Endothelial cell of umbilical vein (primary cell): ENCODE measurements at places on chromosomes 13 and 19. TPM values are rescaled to one million over a fixed set of nuclear protein-coding genes. Genes with fewer than 3 reads are reported as not detected.

- no peak for DNase-seq
Measured at GRCh38 chr13:66634384-66634783, 595.8 kb downstream of the PCDH9 start.

CRB3 gene
- total RNA-seq: not detected in 2 replicates

DNA sequence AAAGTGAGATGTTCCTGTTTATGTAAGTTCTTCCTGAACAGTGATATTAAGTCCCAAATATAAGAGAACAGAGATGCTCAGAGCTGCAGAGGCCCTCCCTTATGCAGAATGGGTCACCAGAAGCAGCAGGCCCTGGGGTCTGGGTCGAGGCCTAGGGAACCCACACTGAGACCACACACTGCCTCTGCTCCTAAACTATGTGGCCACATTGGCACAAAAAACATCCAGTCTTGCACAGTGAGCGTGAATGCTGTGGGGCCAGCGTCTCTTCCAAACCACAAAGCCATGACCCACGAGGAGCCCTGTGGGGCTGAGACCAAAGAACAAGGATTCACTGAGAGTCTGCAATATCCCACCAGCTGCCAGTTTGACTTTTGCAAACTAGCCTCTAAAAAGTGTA lies 23.6 kb downstream of the PROZ start:
- no peak for DNase-seq

VSTM2B gene
- total RNA-seq: not detected in 2 replicates

GPC5 gene
- 0.97 and 1.7 TPM in 2 replicates for total RNA-seq

DNA sequence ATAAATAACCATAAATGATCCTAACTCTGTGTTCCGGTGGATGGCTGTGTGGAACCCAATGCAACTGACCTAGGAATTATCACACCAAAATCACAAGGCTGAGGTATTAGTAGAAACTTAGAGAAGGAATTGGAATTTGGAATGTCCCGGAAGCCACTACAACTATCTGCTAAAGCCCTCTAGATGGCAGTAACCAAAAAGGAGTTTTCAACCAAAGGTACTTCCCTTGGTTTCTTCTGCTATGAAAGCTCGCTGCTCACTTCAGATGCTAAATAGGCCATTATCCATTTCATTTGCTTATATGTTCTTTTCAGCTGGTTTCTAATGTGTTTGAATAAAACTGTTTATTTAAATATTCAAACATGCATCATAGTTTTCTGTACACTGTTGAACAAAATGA lies 1589.1 kb upstream of the SPRY2 start:
- peak; percentile 43 for DNase-seq

CYP2B6 gene
- total RNA-seq: not detected in 2 replicates

FBXO17 gene
- total RNA-seq: 23.8 and 24.4 TPM in 2 replicates

- no peak for DNase-seq
Measured at GRCh38 chr19:15769586-15769985, 17.9 kb upstream of the OR10H5 start.

ONECUT3 gene
- not detected in 2 replicates for total RNA-seq

DNA sequence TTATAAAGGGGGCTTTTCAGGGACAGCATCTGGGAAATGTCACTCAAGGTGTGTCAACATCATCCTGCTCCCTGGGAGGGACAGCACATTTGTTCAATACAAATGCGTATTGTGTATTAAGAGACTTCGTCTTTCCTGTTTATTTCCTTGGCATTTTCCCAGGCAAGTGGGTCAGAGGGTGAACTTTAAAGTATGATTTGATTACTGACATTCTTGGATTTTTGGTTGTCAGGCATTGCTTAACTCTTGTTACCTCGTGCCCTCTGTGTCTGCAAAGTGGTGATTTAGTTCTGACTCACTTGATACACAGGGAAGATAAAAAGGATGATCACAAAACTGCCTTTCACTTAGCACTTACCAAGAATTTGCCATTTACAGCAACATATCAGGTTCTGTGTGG lies 292.7 kb downstream of the SUCLA2 start:
- no peak for DNase-seq

DNA sequence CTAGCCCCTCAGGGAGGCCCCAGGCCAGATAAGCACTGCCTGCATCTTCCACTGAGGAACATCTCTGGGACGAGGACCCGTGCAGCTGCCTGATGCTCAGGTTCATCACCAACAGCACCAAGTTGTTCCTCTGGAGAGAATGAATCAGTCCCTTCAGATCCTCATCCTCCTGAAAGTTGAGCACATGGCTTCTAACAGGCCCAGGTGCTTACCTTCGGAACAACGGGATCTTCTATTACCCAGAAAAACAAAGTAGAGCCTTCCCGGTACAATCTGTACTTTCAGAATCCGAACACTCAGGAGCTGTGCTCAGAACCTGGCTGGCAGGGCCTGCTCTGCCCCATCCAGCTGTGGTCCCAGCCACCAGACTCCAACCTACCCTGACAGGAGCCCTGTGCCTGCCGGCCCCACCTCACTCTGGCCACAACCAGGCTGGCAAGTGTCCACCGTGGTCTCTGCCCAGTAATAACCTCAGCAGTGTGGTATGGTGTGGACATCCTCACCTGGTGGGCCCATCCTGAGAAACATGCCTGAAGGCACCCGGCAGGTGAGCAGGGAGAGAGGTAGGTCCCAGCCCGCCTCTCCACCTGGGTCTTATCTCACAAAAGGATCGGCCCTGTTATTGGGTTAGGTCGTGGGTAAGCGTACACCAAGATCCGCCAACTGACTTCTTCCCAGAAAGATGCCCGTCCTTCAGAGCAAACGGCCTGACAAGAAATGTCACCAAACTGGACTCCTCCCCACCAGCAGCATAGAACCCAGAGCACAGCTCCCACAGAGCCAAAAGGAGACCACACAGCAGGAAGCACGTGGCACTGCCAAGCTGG lies 34.1 kb downstream of the ELL start:
- DNase-seq: no peak

- no peak for DNase-seq
Measured at GRCh38 chr19:56946159-56946558, 105.6 kb upstream of the PEG3 start.

- no peak for DNase-seq
Measured at GRCh38 chr19:29515233-29515619, 10.6 kb upstream of the VSTM2B start.

DNA sequence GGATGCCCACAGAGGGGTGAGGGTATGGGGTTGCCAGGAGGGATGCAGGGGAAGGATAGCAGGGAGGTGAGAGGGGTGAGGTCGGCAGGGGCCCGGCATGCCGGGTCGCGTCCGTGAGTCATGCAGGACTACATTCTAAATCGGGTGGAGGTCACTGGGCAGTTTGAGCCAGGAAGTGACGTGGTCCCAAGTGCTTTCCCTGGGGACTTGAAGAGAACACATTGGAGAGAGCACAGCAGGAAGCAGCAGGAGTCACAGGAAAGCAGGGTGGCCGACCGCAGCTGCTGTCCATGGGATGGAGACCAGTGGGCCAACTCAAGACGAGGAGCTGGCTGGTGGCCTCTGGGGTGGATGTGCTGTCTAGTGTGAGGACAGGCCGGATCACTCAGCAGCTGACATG lies 92.0 kb upstream of the WASF3 start:
- no peak for DNase-seq

LACC1 gene
- 3.8 and 4.0 TPM in 2 replicates for total RNA-seq

- no peak for DNase-seq
Measured at GRCh38 chr13:98533912-98534311, 43.0 kb downstream of the STK24 start.

DNA sequence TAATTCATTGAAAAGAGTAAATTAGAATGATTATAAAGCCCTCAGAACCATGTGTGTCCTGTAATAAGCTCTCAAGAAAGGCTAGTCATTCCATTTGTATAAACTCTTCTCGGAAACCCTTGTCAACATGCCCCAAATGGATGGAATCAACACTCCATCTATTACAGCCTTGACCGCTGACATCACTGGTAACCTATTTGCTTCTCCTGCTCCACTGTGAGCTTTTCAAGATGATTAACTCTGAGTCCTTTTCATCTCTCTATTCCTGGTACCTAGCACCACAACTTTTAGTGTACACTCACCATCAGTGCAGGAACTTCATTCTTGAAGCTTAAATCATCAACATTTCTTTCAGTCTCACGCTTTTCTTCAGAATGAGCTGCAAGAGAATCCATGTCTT lies 612.0 kb downstream of the DCT start:
- DNase-seq: no peak

UBA52 gene
- 1,218 and 1,221 TPM in 2 replicates for total RNA-seq

GRCh38 chr13:99517984-99518383 lies 16.7 kb downstream of the TM9SF2 start:
- no peak for DNase-seq

ITGBL1 gene
- 8.8 and 9.9 TPM in 2 replicates for total RNA-seq

- no peak for DNase-seq
Measured at GRCh38 chr13:67083519-67083918, 146.6 kb downstream of the PCDH9 start.

DNA sequence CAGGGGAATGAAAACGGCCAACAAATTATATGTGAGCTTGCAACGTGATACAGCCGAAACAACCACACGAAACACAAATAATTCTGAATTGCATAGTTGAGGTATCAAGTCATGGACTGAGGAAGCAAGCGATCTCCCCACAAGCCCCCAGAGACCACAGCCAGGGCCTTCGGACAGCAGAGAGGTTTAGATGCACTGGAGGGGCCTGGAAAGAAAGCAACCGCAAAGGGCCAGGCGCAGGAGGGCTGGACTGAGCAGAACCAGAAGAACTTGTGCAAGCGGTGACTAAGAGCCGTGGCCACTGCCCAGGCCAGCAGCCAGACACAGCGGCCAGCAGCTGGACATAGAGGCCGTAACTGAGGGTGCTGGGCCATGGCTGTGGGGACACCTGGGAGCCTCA lies 131.4 kb downstream of the TNFRSF19 start:
- DNase-seq: no peak

- DNase-seq: peak; percentile 91
Measured at GRCh38 chr19:50300814-50301606, 28.2 kb downstream of the KCNC3 start.

ILF3 gene
- 425 and 459 TPM in 2 replicates for total RNA-seq

DNA sequence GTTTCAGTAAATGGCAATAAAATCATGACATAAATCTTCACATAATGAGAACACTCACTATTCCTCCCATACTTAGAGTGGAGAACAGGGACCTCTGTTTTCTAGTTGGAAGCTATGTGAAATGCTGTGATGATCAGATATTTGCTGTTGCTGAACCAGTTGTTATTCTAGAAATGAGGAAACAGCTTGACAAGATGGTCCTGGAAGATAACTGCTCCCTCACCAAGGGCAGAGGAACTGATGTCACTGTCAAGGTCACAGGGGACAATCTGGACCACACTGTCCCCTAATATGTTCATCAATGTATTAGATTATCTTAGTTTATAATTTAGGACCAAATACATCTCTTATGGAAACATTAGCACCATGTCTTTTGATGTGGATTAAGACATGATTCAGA lies 1173.3 kb downstream of the PCDH17 start:
- peak; percentile 72 for DNase-seq

THSD8 gene
- 13.2 and 15.9 TPM in 2 replicates for total RNA-seq

DNA sequence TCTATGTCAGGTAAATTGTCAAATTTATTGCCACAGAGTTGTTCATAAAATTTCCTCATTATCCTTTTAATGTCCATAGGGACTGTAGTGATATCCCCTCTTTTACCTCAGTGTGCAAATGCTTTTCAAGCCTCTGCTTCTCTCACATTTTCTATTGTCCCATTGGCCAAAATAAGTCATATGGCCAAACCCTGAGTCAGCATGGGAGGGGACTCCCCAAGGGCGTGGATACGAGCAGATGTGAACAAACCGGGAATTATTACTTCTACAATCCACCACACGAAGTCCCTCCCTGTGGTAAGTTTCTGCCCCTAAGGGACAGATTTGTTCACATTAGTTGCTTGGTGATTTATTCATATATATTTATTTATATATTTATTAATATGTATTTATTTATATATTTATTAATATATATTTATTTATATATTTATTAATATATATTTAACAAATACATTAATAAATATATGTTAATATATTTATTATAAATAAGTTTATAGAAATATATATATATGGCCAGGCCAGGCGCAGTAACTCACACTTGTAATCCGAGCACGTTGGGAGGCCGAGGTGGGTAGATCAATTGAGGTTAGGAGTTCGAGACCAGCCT lies 20.1 kb upstream of the CAMSAP3 start:
- no peak for DNase-seq

GRCh38 chr13:37701972-37702371 lies 103.4 kb upstream of the POSTN start:
- peak; percentile 51 for DNase-seq

GRCh38 chr13:80716610-80717081 lies 375.7 kb upstream of the SPRY2 start:
- DNase-seq: peak; percentile 28

PGLYRP2 gene
- 0.18 TPM in 1 of 2 replicates, not detected in the other for total RNA-seq

ZNF665 gene
- 1.8 and 2.1 TPM in 2 replicates for total RNA-seq

DNA sequence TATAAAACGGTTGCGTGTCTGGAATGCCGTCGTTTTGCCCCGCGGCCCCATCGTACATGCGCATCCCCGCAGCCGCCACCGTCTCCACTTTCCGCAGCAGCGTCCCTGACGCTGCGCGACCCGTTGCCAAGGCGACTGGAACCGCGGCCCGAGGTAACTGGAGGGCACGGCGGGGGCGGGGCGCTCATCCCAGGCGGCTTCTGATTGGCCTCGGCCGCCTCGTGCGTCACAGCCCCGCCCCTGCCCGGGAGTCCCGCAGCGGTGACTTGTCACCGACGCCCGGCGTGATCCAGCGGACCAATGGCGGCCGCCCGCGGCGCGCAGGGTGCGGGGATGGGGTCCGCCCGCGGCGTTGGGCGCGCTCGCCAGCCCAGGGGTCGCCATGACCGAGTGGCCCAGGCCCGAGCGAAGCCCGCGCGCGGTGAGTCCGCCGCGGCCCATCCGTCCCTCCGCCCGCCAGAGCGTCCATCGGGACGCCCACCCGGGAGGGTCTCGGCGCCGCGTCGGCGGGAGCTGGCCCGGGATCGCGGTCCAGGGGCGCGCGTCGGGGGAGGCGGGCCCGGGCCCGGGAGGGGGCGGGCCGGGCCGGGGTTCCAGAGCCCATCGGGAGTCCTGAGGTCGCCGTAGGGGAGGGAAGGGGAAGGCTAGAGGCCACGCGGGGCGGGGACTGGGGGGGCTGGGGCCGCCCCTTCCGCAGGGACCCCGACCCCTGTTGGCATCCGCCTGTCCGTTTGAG lies at the start of gene ZSCAN1:
ZSCAN1 (plus strand) TSS at position 285 of the 736 bp plus-strand sequence. CDS start 3,812 bp downstream, outside the sequence.
- peak; percentile 15 for DNase-seq

HSD17B14 gene
- 20.9 and 21.5 TPM in 2 replicates for total RNA-seq

IGFL1 gene
- total RNA-seq: not detected in 2 replicates

GRCh38 chr19:35557539-35558399 lies 5.7 kb downstream of the ATP4A start:
- DNase-seq: peak; percentile 71

GRCh38 chr19:50713556-50714236 lies 5.9 kb downstream of the SHANK1 start:
- DNase-seq: no peak

- DNase-seq: peak; percentile 61
Measured at GRCh38 chr19:55484593-55485438, at the start of gene NAT14. Gene NAT14, plus strand, starts transcription at chr19:55485188. Its CDS starts 521 bp downstream, at chr19:55485709.

FRY gene
- 75.8 and 86.7 TPM in 2 replicates for total RNA-seq

CD33 gene
- not detected in 2 replicates for total RNA-seq

GRCh38 chr19:27691991-27692390 lies 1521.0 kb downstream of the UQCRFS1 start:
- DNase-seq: no peak

RETN gene
- not detected in 2 replicates for total RNA-seq

ZIC2 gene
- not detected in 2 replicates for total RNA-seq
